Hindlimb muscle (tissue), 1 donor: ENCODE measurements at places on chromosomes 11 and 22. TPM values are rescaled to one million over a fixed set of nuclear protein-coding genes. Genes with fewer than 3 reads are reported as not detected.

- no peak for DNase-seq
Observed at GRCh38 chr22:25567251-25567675, 2.8 kb downstream of the GRK3 start.

GRCh38 chr11:128116885-128117284 is 470.5 kb downstream of the ETS1 start:
- no peak for DNase-seq

GRCh38 chr22:38106814-38107578 is 3.5 kb downstream of the BAIAP2L2 start:
- no peak for DNase-seq

- no peak for DNase-seq
Observed at GRCh38 chr11:105000797-105001196, 22.2 kb downstream of the CASP5 start.

DNA sequence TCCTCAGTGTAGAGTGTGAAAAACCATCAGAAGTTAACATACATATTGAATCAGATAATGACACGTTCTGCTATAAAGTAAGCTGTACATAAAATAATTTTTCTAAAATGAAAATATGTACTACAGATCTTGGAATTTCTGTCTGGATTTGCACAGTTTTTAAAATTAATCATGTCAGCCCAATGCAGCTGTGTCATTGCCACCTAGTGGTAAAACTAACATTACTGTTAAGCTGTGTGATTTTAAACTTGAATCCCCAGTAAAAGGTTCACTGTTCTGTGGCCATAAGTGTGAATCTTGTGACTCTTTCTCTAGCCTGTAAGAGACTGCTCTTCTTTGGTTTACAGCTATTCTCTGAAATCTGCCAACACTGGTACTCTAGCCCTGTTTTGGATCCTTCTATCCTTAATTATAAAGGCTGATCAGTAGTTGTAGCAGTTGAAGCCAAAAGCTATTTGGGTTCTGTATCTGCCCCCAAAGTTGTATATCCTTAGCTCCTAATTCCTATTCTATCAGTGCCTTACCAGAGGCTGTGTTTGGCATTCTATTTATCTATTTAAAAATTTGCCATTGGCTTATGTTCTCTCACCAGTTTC is 4.0 kb downstream of the JRKL start:
- peak; percentile 5 for DNase-seq

DNA sequence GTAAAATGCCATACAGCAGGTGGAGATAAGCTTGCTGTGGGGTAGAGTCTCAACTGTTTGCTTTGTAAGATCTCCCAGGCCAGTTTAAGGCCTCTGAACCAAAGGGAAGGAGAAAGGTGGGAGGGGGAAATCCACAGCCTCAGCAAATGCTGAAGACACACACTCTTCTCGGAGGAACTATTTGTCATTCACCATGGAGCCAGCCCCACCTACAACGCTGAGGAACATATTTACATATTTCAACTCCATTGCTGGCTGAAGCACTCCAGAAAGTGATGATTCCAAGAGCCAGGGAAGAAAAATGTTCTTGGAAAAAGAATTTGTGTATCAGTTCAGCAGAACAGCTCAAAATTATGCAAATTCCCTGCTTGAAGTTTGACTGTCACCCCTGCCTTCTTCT is 6.5 kb downstream of the TENM4 start:
- DNase-seq = no peak

DNA sequence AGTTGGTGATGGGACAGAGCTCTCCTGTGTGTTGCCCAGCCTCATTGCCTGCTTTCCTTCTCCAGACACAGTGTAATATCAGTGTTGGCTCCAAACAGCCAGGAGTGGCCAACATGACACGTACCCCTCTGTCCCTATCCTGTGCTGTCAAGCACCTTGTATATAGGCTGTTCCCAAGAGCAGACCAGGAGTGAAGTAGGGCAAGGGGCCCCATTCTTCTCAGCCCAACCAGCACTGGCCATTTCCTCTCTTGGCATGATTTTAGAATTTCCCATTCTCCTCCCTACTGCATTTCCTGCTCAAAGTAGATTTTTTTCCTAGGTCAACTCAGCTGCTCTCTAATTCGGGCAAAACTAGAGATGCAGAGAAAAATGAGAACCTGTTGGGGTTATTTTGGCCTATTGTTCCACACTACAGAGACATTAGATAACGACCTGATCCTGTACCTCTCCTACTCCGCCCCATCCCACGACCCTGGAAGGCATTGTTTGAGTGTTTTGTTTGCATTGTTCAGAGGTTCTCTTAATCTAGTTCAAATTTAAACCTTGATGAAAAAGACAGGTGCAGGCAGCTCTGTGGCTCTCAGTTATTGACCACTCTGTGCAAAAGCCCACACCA is 95.6 kb downstream of the RASSF10 start:
- no peak for DNase-seq

GRCh38 chr11:123375832-123376231 is 54.2 kb upstream of the GRAMD1B start:
- no peak for DNase-seq

DNA sequence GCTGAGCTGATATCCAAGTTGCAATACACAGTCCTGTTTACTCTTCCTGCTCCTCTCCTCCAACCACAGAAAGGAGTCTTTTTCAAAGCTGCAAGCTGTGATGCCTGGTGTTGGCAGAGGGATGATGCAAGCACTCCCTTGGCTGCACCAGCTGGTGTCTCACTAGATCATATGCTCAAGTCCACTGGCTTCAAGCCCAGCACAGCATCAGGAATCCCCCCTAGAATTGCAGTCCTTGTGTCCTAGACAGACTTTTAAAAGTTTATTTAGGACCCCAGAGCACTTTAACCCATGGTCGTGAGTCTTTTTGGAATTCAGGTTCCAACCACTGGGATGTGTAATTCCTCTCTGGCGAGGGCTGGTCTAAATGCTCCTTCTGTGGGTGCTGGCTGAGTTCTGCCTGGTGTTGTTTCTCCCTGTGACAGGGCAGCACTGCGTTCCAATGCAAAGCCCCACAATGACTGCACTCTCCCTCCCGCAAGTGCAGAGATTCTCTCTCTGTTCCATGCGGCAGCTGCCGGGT is 1.9 kb upstream of the HEPN1 start:
- no peak for DNase-seq

GRCh38 chr22:36366291-36366708 is 21.5 kb downstream of the MYH9 start:
- DNase-seq = no peak

GRCh38 chr11:111843661-111844060 is 27.7 kb downstream of the ALG9 start:
- DNase-seq = no peak

- no peak for DNase-seq
Observed at GRCh38 chr11:27451244-27451965, 21.2 kb downstream of the LGR4 start.

- peak; percentile 82 for DNase-seq
Observed at GRCh38 chr22:20240447-20240764, 27.7 kb downstream of the RTN4R start.

GRCh38 chr11:106021181-106021966 is 666 bp downstream of the MSANTD4 start:
- DNase-seq = peak; percentile 8

DNA sequence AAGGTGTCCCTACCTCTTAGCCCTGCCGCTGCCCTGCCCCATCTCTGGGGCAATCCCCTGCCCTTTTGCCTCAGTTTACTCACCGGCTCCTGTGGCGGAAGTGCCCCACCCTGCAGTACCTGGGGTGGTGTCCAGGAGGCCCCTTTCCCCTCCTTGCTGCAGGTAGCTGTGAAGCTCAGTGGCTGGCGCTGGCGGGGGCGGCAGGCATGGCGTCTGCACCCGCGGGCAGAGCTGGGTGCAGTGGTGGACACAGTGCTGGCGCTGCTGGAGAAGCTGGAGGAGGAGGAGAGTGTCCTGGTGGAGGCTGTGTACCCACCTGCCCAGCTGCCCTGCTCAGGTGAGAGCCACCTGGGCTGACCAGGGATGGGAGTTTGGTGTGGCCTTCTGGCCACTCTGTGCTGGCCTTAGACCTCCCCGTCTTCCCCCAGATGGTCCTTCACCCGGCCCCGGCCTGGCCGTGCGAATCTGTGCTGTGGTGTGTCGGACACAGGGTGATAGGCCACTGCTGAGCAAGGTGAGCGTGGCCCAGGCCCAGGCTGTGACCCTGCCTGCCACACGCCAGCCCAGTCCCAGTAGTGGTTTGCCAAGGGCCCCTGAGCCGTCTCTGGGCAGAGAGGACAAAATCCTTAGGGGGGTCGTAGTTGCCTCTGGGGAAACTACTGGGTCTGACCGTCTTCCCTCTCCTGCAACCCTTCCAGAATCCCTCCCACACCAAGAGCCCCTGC is 4.0 kb downstream of the CARNS1 start:
- no peak for DNase-seq

DNA sequence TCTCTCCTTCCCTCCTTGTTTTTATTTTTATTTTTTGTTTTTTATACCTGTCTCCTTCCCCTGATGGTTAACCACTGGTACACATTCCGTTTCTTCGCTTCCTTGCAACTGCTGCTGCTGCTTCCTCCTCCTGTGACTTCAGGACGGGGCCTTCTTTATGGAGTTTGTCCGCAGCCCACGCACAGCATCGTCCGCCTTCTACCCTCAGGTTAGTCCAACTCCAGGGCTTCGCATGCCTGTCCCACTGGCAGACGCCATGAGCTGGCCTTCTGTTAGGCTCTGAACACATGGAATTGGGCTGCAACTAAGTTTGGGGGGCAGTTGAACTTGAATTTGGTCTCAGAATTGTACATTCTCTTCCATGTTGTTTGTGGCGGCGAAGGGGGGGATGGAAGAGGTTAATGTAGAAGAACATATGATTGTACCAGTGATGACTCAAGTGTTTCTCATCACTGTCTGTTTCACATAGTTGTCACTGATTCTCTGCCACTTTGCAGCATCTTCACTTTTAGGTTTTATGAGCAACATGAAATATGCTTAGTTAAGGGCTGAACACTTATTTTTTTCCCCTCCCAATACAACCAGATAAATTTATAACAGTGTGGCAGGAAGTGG is 83.0 kb upstream of the YWHAH start:
- no peak for DNase-seq

DNA sequence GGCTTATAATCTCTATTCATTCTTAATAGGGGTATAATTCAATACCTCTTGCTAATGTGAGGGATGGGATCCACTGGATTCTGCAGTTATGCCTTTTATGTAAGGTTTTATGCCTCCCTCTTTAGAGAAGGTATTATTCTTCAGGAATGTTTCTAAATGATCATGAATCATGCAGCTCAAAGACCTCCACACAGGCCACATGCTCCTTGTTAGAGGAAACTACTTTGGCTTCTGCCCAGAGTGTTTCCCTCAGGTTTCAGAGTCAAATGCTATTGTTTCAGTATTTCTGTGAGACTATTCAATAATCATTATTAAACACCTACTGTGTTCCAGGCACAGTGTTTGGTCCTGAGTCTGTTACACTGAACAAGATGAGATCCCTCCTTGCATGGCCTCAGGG is 115.9 kb downstream of the RAB38 start:
- no peak for DNase-seq

GRCh38 chr22:39972641-39973040 is 12.4 kb downstream of the TMA7B start:
- DNase-seq = no peak

DNA sequence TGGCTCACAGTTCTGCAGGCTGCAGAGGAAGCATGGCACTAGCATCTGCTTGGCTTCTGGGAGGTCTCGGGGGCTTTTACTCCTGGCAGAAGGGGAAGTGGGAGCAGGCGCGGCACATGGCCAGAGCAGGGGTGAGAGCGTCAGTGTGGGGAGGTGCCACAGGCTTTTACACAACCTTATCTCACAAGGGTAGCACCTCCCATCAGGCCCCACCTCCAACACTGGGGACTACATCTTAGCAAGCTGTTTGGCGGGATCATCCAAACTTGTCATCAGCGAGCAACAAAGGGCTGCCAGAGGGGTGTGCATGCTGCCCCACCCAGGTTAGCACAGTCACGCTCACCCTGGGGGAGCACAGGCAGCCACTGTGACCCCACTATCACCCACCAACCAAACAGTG is 18.9 kb upstream of the YPEL1 start:
- no peak for DNase-seq

DNA sequence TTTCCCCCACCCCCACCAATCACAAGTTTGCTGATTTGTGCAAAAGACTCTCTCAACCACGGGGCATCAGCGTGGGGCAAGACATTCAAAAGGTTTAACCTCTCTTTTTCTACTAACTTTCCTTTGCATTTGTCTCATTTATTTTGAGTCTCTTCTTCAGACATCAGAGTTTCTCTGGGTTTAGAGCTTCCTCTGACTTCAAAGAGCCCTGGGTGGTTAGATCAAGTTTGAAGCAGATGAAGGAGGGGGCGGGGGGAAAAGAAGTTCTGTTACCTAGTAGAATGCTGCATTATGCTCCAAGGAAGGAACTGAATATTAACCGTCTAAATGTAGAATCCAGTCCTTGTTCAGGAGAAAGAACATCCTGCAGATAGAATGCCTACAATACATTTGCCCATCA is 24.5 kb downstream of the GAS2 start:
- DNase-seq = no peak

DNA sequence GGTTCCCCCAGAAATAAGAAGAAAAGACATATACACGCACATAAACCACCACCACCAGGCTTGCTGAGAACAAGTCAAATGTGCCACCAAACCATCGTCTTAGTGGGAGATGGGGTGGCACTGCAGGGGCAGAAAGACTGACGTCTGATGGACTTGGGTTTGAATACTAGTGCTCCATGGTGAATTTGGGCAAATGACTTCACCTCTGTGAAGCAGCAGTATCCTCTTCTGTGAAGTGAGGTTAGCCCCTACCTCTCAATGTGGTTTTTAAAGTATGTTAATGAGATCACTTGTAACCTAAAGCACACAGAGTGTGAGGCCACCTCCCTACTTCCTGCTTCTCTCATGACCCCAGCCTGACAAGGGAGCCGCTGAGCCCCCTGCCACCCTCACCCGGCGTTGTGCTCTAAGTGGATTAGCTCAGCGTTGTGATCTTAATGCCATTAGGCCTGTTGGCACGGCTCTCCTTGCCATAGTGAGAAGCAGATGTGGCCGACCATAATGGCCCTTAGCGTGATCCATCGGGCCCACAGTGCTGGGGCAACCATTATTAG is 14.4 kb downstream of the ZBTB16 start:
- no peak for DNase-seq

- no peak for DNase-seq
Observed at GRCh38 chr22:23841736-23842445, 3.1 kb upstream of the DERL3 start.

OR10A2 gene
- polyA plus RNA-seq = not detected

OR51B2 gene
- polyA plus RNA-seq = not detected

CST6 gene
- polyA plus RNA-seq = not detected

LGALS12 gene
- polyA plus RNA-seq = 4.8 TPM

SLC6A5 gene
- not detected for polyA plus RNA-seq

PIM3 gene
- 19.8 TPM for polyA plus RNA-seq

FXYD6 gene
- 227 TPM for polyA plus RNA-seq

ARHGAP42 gene
- 26.3 TPM for polyA plus RNA-seq

LDHAL6A gene
- 0.22 TPM for polyA plus RNA-seq

CYB5R2 gene
- 10.6 TPM for polyA plus RNA-seq

GAL3ST3 gene
- polyA plus RNA-seq = 0.34 TPM

PTPRJ gene
- polyA plus RNA-seq = 3.2 TPM

CASP1 gene
- 9.4 TPM for polyA plus RNA-seq

OR52I2 gene
- polyA plus RNA-seq = not detected

NEU3 gene
- 21.2 TPM for polyA plus RNA-seq

KCNJ4 gene
- polyA plus RNA-seq = 1.6 TPM
